ENCODE measurements at places on chromosomes 4 and X. TPM values are rescaled to one million over a fixed set of nuclear protein-coding genes. Genes with fewer than 3 reads are reported as not detected.

Gene CDS1
- total RNA-seq = 4.5 TPM

Gene RGS12
- 43.7 TPM for total RNA-seq

Gene FAM53A
- total RNA-seq = 1.7 TPM

Gene MAGEB1
- not detected for total RNA-seq

- peak; percentile 38 for DNase-seq
Measured at GRCh38 chr4:152735396-152735859, 44.1 kb downstream of the TIGD4 start.

DNA sequence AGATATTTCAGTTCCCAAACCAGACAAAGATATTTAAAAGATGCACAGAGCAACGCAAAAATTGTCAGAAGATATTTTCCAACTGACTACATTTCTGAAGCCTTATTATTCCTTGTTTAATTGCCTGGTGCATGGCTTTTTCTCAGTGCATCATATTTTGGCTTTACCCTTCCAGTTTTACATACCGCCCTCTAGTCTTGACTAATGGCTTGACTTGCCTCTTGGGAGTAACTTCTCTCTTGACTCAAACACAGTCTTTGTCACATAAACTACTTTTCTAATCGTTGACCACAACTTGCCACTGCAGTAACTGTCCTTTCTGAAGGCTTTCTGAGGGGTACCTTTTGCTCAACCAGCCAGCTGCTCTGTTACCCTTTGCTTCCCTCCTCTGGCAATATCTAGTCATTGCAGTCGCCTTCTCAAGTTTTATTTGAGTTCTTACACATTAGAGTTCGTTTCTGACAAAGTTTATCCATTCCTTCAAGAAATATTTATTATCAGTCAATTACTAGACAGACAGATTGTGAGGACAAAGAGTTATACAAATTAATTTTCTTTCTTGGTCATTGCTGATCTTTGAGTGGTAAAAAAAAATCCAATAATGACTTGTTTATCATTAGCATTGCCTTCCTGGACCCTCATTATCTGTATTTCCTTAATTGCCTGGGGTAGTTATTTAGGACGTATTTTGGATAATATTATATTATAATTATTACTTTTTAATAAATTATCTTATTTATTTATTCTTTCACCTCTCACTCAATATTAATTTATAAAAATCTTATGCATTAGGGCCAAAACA lies 506.9 kb upstream of the PCDH10 start:
- DNase-seq = peak; percentile 69

GRCh38 chr4:85933291-85933640 lies 426.6 kb downstream of the MAPK10 start:
- no peak for DNase-seq

GRCh38 chr4:189533603-189534002 lies 407.1 kb upstream of the FRG1 start:
- DNase-seq = no peak

DNA sequence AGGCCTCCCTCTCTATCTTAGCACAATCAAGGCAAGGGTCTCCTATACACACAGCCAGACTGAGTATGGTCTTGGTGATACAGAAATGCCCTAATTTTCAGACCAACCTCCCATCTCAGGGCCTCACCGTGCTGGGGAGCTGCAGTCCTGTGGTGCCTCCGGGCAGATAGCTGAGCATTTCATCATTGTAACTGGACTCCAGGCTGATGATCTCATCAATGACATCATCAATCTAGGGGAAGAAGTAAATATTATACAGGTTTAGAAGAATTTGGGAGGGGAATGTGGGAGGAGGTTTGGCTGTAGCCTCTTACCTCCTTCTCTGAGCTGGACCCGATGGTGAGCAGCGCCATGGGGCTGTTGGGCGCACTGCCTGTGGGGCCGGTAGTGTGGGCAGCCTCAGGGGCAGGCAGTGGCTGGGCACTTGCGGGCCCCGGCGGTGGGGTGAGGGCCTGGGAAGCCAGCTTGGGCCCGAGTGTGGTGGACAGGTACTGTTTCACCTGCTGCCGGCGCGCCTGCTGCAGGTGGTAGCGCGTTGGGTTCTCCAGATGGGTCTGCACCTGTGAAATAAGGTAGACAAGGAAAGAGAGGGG lies 5.2 kb downstream of the TFE3 start:
- no peak for DNase-seq

- no peak for DNase-seq
Measured at GRCh38 chr4:110970642-110971041, 347.8 kb upstream of the PITX2 start.

DNA sequence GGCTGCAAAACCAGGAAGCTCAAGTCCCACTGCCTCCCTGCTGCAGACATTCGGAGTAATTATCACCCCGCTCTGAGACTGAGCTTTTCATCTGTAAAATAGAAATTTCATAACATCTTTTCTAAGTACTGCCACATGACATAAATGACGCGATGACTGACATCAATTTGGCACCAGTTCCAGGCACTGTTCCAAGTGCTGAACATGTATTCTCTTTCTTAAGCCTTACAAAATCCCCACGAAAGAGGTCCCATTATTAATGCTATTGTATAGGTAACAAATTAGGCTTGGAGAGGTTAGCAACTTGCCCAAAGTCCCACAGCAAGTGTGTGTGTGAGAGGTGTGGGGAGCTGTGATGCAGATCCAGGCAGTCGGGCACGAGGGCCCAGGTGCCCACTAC lies 56.4 kb downstream of the SLC2A9 start:
- DNase-seq = peak; percentile 12

- peak; percentile 60 for DNase-seq
Measured at GRCh38 chr4:119028296-119028695, 107.3 kb upstream of the MYOZ2 start.

DNA sequence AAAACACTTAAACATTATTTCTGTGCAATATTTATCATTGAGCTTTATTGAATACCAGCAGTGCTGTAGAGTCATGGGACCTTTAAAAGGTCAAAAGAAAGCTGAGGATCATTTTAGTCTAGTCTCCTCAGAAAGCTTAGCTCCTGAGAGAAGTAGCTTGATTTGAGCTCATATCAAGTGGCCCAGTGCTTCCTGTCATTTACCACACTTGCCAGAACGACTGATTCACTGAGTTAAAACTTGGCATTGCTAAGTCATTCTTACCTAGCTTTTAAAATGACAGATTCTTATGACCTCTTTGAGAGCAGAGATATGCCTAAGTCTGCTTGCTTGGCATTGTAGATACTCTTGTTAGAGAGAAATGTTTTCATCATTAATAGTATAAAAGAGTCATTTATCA lies 15.2 kb downstream of the SEPTIN11 start:
- DNase-seq = no peak

- no peak for DNase-seq
Measured at GRCh38 chr4:106594291-106594952, 225.8 kb upstream of the GIMD1 start.

DNA sequence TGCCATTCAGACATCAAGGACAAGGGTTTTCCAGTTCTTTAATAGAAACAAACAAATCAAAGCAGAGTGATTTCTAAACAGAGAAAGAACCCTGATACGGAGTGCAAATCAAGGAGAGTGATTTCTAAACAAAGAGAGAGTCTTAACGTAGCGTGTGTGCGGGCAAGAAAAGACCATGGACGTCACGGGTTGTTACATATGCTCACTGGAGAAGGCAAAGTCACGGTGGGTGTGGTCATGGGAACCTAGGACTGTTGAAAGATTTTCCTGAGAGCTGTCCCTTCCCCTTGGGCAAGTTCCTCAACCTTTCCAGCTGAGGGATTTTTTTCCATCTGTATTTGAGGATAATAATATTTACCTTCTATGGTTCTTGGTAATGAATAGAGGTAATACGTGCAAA lies 95.0 kb upstream of the SLC34A2 start:
- no peak for DNase-seq

GRCh38 chr4:124934916-124935315 lies 222.4 kb upstream of the ANKRD50 start:
- DNase-seq = no peak
